Neural progenitor cell (in vitro differentiated cells): ENCODE measurements at places on chromosomes 7 and 10. TPM values are rescaled to one million over a fixed set of nuclear protein-coding genes. Genes with fewer than 3 reads are reported as not detected.
A peak's percentile ranks its signal among the peaks of the same experiment; 100 is the strongest.

- peak; percentile 53 for DNase-seq
Measured at GRCh38 chr7:112869111-112869774, 79.0 kb upstream of the TMEM168 start.

ENTPD1 gene
- total RNA-seq, result 0.46 and 1.6 TPM in 2 replicates

DNA sequence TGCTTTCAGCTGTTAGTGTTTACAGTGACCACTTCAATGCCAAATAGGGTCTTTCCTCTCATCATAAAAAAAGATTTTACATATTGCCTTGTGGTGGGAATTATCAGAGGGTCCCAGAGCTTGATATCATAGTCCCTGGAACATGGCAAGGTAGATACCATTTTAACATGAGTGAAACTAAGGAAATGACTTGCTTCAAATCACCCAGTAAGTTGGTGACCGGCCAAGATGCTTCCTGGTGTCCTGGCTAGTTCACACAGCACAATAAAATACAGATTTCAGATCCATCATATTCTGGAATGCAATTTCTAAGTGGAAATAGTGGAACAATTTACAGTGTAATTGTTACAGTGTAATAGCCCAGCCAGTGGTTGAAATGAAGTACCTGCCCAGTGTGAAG is 36.6 kb downstream of the CNNM1 start:
- no peak for DNase-seq

OR9A2 gene
- not detected in 2 replicates for total RNA-seq

GRCh38 chr10:20166096-20166675 is 350.0 kb downstream of the PLXDC2 start:
- DNase-seq, result peak; percentile 56
